ENCODE measurements at places on chromosomes 2 and 18. TPM values are rescaled to one million over a fixed set of nuclear protein-coding genes. Genes with fewer than 3 reads are reported as not detected.

Gene DOK6
- total RNA-seq = 7.5 TPM

Gene CCDC74B
- 2.2 TPM for total RNA-seq

Gene MAL
- total RNA-seq = 8.4 TPM

Gene THSD7B
- total RNA-seq = 0.14 TPM

Gene CFAP53
- 0.29 TPM for total RNA-seq

Gene STAT4
- total RNA-seq = 18.2 TPM

Gene MATN3
- total RNA-seq = 0.25 TPM

Gene REG3A
- total RNA-seq = not detected

Gene ABCG5
- total RNA-seq = not detected

Gene DUSP19
- total RNA-seq = 12.4 TPM

Gene SP140L
- 7.4 TPM for total RNA-seq

Gene XDH
- total RNA-seq = 0.29 TPM

Gene PHLPP1
- total RNA-seq = 6.4 TPM

Gene SLC23A3
- total RNA-seq = 0.95 TPM

Gene RBKS
- total RNA-seq = 1.4 TPM

Gene VWC2L
- not detected for total RNA-seq

Gene SAP130
- 12.5 TPM for total RNA-seq

Gene ERBB4
- total RNA-seq = 33.4 TPM

Gene SLC5A7
- total RNA-seq = 0.14 TPM

Gene PAIP2B
- 34.5 TPM for total RNA-seq

Gene KCNG3
- total RNA-seq = not detected

Gene ANKRD23
- 11.6 TPM for total RNA-seq

Gene BCL11A
- total RNA-seq = 8.5 TPM

Gene CPS1
- total RNA-seq = 4.5 TPM

Gene STPG4
- total RNA-seq = 0.20 TPM

Gene GAREM1
- 12.7 TPM for total RNA-seq

Gene DTNB
- total RNA-seq = 6.3 TPM

Gene FOXD4L1
- total RNA-seq = not detected

Gene CCDC68
- 5.4 TPM for total RNA-seq

Gene UGT1A9
- not detected for total RNA-seq

Gene DYSF
- 42.1 TPM for total RNA-seq

Gene ANO7
- total RNA-seq = 2.1 TPM

Gene AQP12B
- total RNA-seq = not detected

Gene SULT1C2
- 0.20 TPM for total RNA-seq
